ENCODE measurements at places on chromosomes 7 and 10.

- DNase-seq, result peak; percentile 70
These were observed at the start of gene ORAI2 for GRCh38 chr7:102433219-102434038. TSS of gene ORAI2 (plus strand) at chr7:102433575. CDS start at chr7:102438957, 5,382 bp downstream.

DNA sequence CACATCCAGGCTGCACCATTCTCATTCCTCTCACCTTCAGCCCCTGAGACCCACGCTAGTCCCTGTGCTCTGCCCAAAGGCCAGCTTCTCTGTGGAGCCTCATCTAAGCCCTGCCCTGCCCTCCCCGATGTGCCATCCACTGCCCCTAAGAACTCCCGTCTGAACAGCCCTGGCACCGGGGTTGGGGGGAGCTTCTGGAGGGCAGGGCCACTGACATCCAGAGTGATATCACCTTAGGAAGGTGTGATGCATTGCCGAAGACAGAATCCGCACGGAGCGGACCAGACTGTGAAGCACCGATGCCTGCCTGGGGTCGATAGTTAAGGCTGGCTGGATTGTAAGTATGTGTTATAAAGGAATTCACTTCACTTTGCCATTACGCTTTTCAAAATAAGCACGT is 511.0 kb downstream of the PTPRN2 start:
- DNase-seq, result no peak

DNA sequence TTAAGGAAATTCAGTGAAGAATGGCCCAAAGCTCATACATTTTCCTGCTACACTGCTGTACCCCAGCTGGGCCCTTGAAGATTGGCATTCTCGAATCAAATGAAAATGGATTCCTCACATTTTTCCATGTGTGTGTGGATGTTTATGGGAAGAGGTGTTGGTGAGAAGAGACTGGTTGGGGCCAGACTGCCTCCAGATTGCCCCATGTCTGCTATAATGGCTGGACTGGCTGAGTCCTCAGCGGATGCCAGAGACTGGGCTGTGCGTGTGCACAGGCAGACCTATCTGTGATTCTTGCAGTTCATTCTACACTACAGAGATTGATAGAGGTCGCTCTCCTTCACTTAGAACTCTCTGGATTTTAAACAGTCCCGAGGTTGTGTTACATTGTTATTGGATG is 183.6 kb upstream of the GDF10 start:
- DNase-seq, result no peak

DNA sequence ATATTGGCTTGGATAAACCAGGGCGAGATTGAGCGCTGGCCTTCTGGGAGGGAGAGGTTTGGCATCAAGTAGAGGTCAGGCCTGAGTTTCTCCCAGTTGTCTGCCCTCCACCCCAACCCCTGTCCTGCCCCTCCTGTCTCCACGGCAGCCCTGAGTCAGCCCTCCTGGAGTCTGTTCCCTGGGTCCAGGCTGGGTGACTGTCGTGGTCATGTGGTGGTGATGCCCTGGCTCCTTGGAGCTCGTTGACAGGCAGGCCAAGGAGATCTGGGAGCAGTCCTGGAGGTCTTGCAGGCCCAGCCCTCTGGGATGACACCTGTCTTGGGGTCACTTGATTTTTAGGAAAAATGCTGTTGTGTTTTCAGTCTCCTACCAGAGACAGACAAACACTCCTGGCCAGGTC is 53.6 kb upstream of the PODXL start:
- no peak for DNase-seq

- DNase-seq, result no peak
These were observed 141.6 kb downstream of the SND1 start for GRCh38 chr7:127793582-127793981.

- no peak for DNase-seq
These were observed 171.6 kb upstream of the SVIL start for GRCh38 chr10:29806350-29806788.

GRCh38 chr10:114391599-114391998 is 12.7 kb downstream of the AFAP1L2 start:
- DNase-seq, result no peak

Measured in stimulated activated CD8-positive, alpha-beta memory T cell treated with anti-CD3 and anti-CD28 coated beads, Interleukin-7, amount 100 ng/mL, for 4 hours (primary cell).